ENCODE measurements at places on chromosomes 1 and 21.

DNA sequence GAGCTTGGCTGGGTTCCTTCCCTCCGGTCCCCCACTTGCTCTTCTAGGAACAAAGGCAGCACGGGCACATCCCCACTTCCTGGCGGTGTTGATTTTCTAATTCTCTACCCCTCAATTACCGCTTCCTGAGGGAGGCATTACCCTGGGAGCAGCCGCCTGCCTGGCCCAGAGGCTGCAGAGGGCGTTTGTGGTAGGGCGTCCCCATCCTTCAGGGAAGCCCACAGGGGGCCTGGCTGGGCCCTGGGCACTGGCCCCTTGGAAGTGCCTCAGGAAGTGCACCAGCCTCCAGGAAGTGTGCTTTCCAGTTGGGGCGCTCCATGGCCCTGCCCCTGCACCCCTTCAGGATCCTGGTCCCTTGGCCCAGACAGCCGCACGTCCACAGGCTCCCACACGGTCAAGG lies 42.1 kb upstream of the CASZ1 start:
- no peak for DNase-seq

- no peak for DNase-seq
Measured at GRCh38 chr1:25615563-25616094, 962 bp upstream of the MAN1C1 start.

DNA sequence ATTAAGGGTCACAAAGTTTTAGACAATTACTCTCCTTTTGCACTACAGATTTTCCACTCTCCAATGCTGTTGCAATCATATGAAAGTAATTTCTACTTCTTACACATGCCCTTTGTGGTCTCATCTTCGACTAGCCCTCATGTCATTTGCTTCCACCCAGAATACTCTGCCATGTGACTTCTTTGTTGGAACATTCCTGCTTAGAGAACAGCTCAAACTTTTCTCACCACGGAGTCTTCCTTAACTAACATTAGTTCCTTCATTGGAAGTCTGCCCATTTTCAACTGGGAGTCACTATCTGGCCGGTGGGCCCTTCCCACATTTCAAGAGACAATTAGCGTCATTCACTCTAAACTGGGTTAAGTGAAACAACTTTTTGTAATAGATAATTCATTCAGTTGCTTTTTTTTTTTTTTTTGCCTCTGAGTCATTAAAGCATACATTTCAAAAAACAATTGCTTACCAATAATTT lies 142.6 kb upstream of the PALMD start:
- DNase-seq, result no peak

DNA sequence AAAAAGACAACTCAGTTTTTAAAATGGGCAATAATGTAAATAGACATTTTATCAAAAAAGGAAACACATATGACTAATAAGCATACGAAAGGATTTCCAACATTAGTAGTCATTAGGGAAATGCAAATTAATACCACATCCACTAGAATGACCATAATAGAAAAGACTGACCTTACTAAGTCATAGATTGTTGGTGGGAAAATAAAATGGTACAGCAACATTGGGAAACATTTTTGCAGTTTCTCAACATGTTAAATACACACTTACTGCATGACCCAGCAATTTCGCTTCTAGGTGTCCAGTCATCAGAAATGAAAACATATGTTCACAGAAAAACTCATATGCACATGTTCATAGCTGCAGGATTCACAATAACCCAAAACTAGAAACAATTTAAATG lies 29.9 kb upstream of the SLC44A3 start:
- no peak for DNase-seq

DNA sequence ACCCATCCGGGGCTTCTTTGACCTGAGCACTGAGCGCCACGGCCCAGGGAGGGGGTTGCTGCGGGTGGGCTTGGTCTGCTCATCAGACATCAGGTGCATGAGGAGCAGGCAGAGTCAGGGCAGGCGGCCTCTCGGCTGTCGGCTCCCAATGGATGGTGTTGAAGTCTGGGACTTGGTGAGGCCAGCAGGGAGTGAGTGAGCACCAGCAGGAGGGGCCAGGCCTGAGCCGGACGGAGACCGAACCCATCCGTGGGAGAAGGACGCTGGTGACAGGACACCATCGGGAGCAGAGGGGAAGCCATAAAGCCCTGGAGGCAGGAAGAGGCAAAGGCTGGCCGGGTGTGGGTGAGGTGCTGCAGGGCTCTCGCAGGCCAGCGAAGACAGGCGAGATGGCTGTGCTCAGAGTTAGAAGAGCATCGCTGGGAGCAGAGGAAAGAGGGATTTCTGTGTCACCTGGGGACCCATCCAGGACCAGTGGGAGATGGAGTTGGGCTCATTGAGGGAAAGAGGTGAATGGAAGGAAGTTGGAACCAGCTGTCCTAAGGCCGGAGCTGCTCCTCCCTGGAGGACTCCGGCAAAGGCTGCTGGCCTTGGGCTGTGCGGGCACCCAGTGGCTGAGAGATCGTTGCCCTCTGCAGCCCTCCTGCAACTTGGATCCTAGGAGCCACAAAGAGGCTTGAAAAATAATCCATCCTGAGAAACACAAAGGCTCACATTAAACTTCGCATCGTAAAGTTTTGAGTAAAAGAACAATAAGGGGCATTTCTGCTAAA lies 49.9 kb downstream of the PDE9A start:
- DNase-seq, result no peak

DNA sequence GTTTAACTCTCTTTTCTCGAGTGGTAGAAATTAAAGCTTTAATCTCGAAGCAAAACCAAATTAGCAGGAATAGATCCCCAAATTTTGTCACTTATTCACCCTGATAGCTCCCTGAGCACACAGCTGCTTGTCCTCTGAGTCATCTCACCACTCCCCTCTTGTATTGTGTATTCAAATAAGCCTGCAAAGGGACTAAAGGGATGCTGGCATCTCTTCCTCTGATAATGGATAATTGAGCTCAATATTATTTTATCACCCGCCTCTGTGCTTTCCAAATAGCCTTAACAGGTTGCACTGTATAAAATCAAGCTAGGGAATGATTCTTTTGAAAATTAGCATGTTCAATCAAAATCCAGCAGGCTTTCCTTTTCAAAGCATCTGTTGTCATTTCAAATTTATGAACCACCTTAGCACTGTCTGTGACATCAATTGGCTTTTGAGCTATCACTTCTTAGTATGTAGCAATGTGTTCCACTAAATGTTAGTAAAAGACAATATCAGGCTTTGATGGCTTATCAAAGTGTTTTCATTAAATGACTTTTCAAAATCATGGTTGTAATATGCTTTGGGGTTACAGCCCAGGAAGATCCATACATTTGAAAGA lies 561.6 kb downstream of the PLA2G4A start:
- DNase-seq, result no peak

DNA sequence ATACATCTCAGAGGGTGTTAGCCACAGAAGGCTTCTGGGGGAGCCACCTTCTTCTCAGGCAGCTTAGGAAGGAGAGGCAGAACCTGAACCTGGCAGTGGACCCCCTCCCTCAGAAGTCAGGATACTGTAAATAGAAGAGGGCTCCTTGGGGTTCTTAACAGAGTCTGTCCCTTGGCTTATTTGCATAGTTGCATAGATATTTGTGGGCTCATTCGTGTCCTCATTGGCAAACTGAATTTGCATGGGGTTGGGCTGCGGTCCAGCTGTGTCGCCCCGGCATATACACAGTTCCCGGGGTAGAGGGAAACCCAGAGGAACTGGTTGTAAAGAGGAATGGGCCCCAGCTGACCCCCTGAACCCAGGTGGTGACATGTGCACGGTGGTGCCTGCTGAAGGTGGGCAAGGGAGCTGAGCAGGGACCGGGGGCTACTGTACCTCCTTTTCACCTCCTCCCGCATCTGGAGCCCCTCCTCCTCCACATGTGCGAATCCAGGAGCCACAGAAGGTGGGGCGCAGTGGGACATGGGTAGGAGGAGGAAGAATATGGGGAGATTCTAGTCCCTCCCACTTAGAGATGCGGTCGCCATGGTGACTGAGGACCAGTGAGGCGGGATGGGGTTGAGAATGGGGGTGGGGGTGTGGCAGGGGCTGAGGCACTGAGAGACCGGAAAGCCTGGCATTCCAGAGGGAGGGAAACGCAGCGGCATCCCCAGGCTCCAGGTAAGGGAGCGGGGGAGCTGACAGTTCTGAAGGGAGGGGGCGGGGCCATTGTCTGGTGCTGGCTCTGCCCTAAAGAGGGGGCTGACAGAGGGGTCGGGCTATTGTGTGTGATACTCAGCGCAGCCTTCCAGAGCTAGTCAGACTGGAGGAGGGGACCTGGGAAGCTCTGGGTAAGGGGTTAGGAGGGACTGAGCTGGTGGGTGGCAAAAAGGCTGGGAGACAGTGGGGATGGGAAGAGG lies 3.7 kb upstream of the SEMA4A start:
- DNase-seq, result no peak

GRCh38 chr1:93448983-93449804 lies 1.3 kb downstream of the FNBP1L start:
- DNase-seq, result no peak

DNA sequence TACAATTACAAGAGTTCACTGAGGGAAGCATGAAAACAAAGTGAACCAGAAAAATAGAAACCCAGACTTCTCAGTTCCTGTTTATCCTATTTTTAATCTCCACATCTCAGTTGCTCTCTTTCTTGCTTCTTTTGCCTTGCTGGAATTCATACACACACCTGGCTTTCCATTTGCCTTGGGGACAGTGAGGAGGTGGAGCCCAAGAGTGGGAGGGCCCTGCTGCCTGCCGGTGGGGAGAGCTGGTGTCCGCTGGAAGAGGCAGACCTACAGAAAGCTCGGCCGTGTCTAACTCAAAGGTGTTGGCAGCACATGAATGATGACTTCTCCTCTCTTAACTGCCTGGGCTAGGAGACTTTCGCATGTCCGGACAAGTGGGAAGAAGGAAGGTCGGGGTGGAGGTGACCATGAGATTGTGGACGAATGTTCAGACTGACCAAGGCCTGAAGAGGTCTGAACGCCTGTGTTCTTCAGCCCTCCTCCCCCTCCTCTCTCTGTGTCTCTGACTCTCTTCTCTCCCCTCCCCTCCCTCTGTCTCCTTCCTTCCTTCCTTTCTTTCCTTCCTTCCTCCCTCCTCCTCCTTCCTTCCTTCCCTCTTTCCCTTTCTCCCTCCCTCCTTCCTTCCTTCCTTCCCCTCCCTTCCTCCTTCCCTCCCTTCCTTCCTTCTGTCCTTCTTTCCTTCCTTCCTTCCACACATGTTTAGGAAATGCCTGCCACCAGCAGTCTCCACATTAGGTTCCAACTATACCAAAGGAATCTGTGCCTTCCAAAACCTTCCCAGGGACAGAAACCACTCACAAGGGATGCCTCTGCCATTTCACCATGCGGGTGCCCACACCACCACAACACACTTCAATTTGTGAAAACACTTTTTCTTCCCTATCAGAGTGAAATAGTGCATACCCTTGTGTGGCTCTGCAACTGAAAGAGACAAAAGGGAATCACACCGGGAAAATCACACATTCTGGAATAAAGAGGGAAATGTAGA lies 157.3 kb upstream of the RUNX1 start:
- DNase-seq, result no peak

DNA sequence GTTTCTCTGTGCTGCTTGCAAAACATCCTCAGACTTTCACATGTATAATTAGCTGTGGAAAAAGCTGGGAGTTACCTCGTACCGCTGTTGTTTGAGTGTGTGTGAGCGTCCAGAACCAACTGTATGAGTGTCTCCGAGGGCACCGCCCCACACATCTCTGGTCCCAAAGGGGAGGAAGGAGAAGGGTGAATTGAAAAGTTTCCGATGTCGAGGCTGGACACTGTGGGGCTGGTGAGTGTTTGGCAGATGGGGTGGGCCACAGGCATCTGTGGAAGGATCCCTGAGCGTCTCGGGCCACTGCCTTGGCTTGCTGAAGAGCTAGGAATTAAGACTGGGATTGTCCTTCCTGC lies 1.2 kb downstream of the ATP2B4 start:
- DNase-seq, result no peak

- DNase-seq, result no peak
Measured at GRCh38 chr1:228753786-228754360, 18.6 kb downstream of the RHOU start.

DNA sequence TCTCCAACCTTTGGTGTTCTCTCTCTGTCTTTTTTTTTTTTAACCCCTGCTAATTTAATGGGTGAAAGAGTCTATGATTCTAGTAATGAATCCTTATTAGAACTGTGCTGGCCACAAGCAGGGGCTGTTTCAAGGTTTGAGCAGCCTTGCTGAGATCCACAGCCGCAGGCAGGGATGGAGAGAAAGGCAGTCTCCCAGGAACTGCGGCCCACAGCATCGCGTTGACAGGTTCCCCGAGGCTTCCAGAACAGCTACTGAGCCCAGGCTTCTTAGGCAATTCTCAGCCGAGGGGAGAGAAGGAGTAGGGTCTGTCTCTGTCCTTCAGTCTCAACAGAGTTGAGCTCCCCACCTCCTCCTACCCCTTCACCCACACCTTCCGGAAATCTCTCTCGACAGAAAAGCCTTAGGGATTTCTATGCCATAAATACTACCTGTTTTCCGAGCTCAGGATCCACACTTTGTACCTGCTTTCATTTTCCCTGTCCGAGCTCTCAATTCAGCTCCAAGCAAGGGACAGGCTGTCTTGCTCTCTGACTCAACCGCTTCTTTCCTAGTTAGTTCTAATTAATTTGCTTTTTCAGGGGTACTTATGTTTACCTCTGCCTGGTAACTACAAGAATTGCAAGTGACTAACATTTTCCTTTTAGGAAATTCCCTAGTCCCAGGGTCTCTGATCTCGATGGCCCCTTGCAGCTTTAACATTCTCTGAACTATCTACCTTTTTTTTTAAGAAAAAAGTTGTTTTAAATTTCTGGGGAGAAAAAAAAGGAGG lies 6.7 kb upstream of the CASZ1 start:
- DNase-seq, result no peak

- DNase-seq, result no peak
Measured at GRCh38 chr1:241473026-241473425, 46.5 kb downstream of the FH start.

DNA sequence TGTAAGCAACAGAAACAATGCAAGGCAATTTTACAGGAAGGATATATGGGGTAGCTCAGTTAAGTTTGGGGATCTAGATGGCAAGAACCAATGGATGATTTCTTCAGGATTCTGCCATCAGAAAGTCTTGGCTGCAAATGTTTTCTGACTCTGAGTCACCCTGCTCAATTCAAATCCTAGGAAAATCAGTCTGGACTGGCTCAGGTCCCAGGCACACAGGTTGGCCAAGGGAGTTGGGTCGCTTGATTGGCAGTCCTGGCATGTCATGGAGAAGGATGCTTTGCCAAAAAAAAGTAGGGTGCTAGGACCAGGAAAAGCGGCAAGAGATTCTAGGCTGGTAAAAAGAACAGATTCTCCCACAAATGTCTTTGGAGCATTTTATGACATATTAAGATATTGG lies 28.9 kb upstream of the S1PR1 start:
- no peak for DNase-seq

All from omental fat pad (tissue), 4 donors.